ENCODE measurements at places on chromosomes 13 and 19. TPM values are rescaled to one million over a fixed set of nuclear protein-coding genes. Genes with fewer than 3 reads are reported as not detected.

GRCh38 chr13:49435992-49436391 is 7.9 kb downstream of the CAB39L start:
- DNase-seq = no peak
- no peak overlapping the region for H3K4me3 ChIP-seq
- H3K27ac ChIP-seq = no peak overlapping the region
- no peaks in the 10 kb centered on the region for H3K4me1 ChIP-seq
- H3K27me3 ChIP-seq = no peaks in the 10 kb centered on the region
- no peaks in the 10 kb centered on the region for H3K36me3 ChIP-seq

GRCh38 chr19:57708641-57709361 is at the start of gene ZNF154:
ZNF154 (minus strand) TSS chr19:57709204; CDS start chr19:57708971, 233 bp downstream.
- peak within 1 kb of the TSS; percentile 77 for H3K4me3 ChIP-seq
- peak within 1 kb of the TSS; percentile 88 for H3K27ac ChIP-seq
- H3K27me3 ChIP-seq = no peaks in the 10 kb centered on the region
- peak; percentile 76 for DNase-seq
- peaks cover 38% of the 10 kb centered on the region for H3K4me1 ChIP-seq
- peaks cover 60% of the 10 kb centered on the region for H3K36me3 ChIP-seq

DNA sequence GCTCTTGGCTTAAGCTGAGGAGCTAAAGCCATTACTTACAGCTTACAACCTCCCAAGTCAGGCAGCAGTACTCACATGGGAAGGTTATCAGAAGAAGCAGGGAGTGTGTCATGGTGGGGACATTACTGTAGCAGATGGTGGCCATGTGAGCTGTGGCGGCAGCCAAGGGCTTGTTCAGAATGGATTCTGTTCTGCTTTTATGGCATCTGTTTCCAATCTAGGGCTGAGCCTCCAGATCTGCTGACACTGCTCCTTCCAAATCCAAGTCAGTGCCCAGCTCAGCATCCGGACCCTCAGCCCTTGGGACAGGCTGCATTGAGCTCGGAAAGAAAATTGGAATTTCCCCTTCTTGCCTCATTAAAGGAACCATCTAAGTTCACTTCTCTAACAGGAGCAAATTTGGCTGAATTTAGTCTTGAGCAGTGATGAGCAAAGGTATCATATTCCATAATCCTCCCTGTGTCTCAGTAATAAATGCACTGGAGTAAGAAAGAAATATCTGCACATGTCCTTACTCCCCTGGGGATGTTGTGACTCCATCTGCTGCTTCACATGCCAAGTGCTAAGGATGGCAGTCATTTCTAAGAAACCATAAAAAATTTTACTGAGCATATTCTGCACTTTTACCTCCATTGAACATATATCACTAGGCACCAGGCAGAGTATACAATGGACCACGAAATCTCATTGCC is 73.9 kb downstream of the KCTD12 start:
- no peaks in the 10 kb centered on the region for H3K36me3 ChIP-seq
- no peak for DNase-seq
- H3K27ac ChIP-seq = no peak overlapping the region
- H3K27me3 ChIP-seq = peaks cover 14% of the 10 kb centered on the region

DNA sequence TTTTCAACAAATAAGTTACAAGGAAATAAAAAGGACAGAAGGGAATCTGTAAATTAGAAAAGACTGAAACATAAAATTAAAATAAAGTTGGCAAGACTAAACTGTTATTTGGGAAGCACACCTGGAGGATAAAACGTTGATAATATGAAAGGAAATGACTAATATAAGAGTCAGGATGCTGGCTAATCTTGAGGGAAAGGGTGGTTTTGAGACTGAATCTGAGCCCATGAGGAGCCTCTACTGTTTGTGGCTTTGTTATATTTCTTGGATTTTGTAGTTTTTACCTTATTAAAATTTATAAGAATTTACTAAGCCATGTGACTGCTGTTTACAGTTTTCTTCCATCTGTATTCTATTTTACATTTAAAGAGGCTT is 718.0 kb upstream of the SPRY2 start:
- H3K4me1 ChIP-seq = no peaks in the 10 kb centered on the region
- no peak for DNase-seq
- H3K27ac ChIP-seq = no peak overlapping the region
- H3K27me3 ChIP-seq = no peaks in the 10 kb centered on the region

DNA sequence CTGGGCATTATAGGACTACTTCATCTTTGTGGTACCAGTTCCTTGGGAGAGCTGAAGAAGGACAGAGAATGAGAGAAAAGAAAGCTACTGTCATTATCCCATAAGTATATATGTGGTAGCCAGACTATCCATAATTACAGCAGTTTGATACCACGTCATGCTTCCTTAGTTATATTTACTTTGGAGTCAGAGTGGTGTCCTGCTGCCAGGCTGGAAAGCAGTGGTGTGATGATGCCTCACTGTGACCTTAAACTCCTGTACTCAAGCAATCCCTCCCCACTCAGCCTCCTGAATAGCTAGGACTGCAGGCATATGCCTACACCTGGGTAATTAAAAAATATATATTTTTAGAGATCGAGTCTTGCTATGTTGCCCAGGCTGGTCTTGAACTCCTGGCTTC is 57.8 kb downstream of the WTIP start:
- H3K27me3 ChIP-seq = peaks cover 22% of the 10 kb centered on the region
- no peaks in the 10 kb centered on the region for H3K4me1 ChIP-seq
- no peak for DNase-seq
- H3K27ac ChIP-seq = no peak overlapping the region
- H3K36me3 ChIP-seq = no peaks in the 10 kb centered on the region
- H3K4me3 ChIP-seq = no peak overlapping the region

- H3K4me1 ChIP-seq = no peaks in the 10 kb centered on the region
- no peak for DNase-seq
- no peak overlapping the region for H3K27ac ChIP-seq
- no peak overlapping the region for H3K4me3 ChIP-seq
- H3K27me3 ChIP-seq = peaks cover 5% of the 10 kb centered on the region
Observed at GRCh38 chr13:111873676-111874178, 193.2 kb upstream of the SOX1 start.

DNA sequence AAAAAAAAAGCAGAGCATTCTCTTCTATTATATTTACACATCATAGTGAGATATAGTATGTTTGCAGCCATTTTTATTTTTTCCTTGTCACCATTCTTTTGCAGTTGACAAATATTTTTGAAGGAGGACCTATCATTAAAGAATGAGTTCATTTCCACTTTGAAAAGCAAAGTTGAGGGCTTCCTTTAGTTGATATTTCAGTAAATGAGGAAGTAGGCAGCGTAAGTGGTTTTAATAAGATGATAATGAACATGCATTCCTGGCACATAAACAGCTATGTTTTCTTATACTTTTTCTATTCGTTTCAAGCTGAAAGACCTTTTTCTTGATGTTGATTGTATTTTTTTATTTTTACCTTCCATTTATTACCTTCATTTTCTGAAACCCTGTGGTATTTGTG is 66.2 kb downstream of the ZMYM2 start:
- peaks cover 15% of the 10 kb centered on the region for H3K4me1 ChIP-seq
- H3K36me3 ChIP-seq = peaks cover 30% of the 10 kb centered on the region
- no peak for DNase-seq
- no peaks in the 10 kb centered on the region for H3K27me3 ChIP-seq

DNA sequence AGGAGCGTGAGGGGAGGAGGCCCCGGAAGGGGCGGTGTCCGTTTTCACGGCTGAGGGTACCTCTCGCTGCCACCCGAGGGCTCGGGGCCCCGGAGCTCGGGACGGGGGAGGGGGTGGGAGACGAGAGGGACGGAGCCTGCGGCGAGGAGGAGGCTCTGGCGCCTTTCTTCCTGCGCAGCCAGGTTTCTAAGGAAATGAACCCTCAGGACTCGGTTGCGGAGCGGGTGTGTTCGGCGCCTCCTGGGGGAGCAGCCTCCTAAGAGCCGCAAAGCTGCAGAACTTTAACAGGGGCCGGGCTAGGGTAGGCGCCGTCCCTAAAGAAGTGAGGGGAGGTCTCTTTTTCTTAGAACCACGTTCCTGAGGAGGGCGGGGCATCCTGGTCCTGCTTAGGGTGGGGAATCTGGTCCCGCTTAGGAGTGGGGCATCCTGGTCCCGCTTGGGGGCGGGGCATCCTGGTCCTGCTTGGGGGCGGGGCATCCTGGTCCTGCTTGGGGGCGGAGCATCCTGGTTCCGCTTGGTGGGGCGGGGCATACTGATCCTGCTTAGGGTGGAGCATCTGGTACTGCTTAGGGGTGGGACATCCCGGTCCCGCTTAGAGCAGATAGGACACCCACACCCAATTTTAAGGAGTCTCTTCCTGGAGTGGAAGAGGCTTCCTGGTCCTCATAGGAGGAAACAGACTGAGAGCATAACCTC is 6.2 kb downstream of the SYT5 start:
- H3K27ac ChIP-seq = no peak overlapping the region
- peak; percentile 55 for DNase-seq
- H3K36me3 ChIP-seq = no peaks in the 10 kb centered on the region
- peak overlapping the region; percentile 47 for H3K4me3 ChIP-seq
- peaks cover 16% of the 10 kb centered on the region for H3K4me1 ChIP-seq

DNA sequence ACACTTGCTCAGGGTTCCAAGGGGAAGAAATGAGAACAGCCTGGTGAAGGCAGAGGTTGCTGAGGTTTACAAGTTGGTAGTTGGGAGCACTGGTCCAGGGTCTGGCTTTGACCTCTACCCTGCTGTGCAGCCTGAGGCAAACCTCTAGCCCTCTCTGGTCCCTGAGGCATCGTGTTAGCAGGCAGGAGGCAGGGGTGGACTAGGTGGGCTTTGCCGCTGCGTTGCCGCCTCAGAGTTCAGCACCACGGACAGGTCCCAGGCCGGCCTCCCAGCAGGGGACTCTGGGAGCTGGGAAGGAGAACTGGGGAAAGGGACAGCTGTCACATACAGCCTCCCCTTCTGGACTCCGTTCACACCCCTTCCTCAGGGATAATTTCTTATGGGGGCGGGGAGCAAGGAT is 3.1 kb downstream of the NCAN start:
- peaks cover 42% of the 10 kb centered on the region for H3K27me3 ChIP-seq
- peak; percentile 30 for DNase-seq
- no peaks in the 10 kb centered on the region for H3K4me1 ChIP-seq
- no peak overlapping the region for H3K4me3 ChIP-seq
- no peaks in the 10 kb centered on the region for H3K36me3 ChIP-seq

DNA sequence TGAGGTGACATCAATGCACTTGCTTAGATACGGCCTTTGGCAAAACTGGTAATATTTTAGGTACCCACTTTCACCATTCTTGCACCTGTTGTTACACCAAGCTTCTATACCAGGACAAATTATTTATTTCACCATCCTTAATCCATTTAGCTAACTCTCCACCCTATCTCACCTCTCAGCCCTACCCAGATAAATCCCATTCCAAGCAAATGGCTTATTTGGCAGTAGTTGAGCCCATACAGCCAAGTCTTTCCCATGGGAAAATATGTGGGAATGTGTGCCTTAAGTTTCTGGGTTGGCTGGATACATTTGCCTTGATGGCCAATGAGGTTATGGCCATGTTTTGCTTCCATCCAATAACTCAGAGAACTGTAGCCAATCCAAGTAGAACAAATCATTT is 551.9 kb downstream of the GPC6 start:
- no peaks in the 10 kb centered on the region for H3K4me1 ChIP-seq
- no peak overlapping the region for H3K27ac ChIP-seq
- peaks cover 4% of the 10 kb centered on the region for H3K27me3 ChIP-seq
- H3K4me3 ChIP-seq = no peak overlapping the region

The EPS8L1 gene
- 2.8 TPM for total RNA-seq

The RAB3A gene
- 8.9 TPM for total RNA-seq

The SERP2 gene
- 1.1 TPM for total RNA-seq

The GNG7 gene
- total RNA-seq = 0.32 TPM

The DOCK9 gene
- total RNA-seq = 36.9 TPM
